Natural killer cell treated with Interleukin-12 subunit alpha and Interleukin-12 subunit beta and Interleukin-15 and Interleukin-18, amount 100 ng/mL, for 72 hours (primary cell): ENCODE measurements at places on chromosomes 4 and X.

GRCh38 chr4:22408474-22408873 lies 107.4 kb downstream of the ADGRA3 start:
- DNase-seq: no peak

DNA sequence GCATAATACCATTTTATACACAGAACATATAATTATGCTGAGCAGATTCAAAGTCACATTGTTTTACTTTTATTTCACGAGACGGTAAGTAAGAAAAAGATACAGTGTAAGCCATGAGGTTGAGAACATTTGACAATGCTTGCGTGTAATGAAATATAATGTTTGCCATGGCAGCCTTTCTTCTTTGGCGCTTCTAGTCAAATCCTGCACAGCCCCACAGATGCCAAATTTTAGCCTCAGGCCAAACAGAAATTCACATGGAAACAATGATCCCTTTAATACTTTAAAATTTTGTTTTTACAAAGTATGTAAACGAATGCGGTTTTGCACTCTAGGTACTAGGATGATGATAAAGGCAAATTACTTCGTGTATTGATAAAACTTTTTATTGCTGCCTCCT lies 502.7 kb upstream of the SMIM31 start:
- DNase-seq: no peak

DNA sequence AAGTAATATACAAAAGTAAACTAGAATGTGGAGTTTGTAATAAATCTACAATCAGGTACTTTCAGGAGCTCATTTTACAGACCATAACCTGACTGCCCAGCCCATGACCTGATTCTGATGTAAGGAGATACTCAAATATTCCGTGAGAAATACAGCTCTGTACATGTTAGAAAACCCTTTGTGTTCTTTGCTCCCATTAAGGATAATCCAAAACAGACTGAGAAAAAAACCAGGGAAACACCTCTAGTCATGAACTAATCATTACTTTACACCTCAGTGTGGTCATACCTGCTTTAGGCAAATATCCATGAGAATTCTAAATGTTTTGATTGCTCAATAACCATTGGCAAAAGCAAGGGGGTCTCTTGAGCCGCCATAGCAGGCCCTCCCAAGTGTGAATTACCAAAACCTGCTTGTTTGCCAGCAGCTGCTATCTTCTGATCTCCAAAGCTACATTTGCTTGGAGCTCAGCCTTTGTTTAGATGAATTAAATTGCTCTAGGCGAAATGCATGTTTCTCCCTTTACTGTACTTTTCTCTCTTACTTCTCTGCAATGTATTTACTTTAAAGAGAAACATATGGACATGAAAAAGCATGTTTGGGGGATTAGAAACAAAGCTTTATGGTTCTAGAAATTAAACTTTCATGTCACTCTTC lies 79.1 kb downstream of the ANKRD50 start:
- DNase-seq: no peak

GRCh38 chr4:86613734-86614133 lies 19.6 kb downstream of the PTPN13 start:
- DNase-seq: no peak

DNA sequence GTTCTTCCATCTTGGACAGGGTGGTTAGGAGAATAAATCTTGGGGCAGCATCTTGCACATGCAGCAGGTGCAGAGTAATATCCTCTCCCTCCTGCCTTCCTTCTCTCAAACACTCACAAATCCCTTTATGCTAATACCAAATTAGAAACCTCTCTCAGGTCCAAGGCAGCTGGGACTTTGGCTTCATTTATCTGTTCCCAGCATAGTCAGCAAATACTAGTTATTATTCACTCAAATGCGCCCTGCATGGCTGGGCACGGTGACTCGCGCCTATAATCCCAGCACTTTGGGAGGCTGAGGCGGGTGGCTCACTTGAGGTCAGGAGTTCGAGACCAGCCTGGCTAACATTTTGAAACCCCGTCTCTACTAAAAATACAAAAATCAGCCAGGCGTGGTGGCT lies 156.0 kb upstream of the GALNT7 start:
- no peak for DNase-seq

DNA sequence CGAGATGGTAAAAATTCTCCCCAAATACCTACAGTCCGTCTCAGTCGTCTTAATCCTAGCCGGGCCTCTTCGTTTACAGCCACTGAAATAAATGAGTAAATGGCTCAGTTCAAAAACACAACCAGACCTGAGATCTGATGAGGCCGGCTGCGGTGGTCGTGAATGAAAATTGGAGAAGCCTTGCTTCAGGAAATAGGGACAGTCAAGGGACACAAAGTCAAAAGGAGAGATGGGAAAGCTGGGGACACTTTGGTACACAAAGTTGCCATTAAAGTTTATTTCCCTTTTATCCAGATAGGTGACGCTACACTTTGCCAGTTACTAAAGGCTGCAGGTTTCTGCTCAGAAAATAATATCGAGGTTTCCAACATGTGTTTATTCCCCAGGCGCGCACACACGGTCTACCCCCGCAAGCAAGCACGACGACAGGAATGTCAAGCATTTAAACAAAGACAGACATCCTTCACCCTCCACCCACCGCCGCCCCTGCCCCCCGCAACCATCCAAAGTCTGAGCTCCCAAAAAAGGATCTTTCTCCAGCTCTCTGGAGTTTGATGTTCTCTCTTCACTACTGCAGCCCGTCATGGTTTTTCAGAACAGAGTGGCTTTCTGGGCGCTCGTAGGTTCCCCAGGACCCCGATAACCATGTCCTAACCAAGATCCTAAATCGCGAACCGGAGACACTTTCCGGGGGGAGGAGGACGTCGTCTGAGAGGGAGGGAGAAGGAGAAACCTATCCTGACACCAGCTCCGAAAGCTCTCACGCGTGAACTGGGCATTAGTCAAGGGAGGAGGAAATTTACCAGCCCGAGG lies 1.3 kb upstream of the PCDH7 start:
- DNase-seq: no peak

- DNase-seq: no peak
These were observed 23.4 kb downstream of the LANCL3 start for GRCh38 chrX:37594755-37595382.

DNA sequence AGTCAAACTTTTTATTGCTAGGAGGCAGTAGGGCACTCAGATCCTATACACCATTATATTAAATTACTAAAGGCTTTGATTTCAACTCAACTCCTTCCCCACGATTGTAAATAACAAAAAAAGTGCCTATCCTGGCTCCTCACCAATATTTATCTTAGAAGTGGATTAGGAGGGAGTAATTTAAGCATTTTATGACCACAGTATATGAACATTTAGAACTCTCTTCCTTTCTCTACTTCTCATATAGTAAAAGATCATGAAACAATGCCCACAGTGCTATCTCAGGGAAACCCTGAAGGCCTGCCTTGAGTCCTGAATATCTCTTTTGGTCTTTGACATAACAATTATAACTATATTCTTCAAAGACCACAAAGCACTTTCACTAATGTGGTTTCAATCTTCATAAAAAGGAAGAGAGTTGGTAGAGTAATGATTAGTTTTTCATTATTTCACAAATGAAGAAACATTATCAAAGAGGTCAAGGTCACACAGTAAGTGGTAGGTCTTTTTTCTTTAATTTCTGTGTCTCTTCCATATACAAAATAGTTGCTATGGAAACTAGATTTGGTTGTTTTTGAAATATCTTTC lies 29.1 kb upstream of the ADH1C start:
- no peak for DNase-seq

DNA sequence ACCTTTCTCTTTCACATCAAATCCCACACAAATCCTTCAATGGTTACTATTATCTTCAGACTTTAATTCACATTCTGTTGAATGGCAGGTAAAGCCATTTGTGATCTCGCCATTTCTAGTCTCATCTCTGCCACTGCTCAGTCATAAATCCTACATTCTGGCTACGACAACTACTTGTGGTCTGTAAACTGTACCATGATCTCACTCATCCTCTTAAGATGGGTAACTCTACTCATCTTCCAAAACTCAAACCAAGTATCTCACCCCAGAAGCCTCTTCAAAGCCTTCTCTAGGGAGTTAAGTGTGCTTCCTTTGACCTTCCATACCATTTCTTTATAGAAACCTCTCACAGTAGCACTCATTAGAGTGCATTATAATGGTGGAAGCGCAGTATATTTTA lies 101.8 kb downstream of the NEK1 start:
- DNase-seq: no peak

DNA sequence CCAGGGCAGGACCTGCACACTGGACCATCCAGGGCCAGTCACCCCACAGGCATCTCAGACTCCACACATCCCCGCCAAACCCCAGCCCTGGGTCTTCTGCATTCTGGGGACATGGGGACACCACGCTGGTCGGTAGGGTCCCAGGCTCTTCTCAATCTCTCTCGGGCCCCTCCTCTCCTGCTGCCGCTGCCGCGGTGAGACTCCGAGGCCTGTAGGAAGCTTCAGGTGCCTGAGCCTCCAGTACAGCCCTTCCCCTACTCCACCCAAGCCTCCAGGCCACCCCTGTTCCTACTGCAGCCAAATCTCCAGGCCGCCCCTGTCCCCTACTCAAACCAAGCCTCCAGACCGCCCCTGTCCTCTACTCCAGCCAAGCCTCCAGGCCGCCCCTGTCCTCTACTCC lies 5.5 kb upstream of the ASMT start:
- no peak for DNase-seq

DNA sequence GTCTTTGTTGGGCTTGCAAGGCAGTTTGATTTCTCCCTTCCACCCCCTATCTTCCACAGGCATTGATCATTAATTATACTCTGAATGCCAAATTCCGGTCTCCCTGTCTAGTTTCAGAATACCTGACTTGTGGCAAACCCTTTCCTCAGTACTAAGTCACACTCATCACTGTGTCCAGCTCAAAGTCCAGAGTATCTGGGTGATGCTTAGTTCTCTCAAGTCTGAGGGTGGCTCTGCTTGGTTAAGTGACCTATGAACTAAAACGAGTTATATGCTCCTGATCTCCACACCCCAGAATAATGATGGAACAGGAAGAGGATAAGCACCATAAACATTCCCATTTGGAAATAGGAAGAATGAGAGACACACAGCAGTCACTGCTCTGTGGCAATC lies 6.5 kb downstream of the SMIM9 start:
- DNase-seq: no peak

GRCh38 chrX:38860106-38861013 lies 59.1 kb downstream of the MID1IP1 start:
- no peak for DNase-seq

DNA sequence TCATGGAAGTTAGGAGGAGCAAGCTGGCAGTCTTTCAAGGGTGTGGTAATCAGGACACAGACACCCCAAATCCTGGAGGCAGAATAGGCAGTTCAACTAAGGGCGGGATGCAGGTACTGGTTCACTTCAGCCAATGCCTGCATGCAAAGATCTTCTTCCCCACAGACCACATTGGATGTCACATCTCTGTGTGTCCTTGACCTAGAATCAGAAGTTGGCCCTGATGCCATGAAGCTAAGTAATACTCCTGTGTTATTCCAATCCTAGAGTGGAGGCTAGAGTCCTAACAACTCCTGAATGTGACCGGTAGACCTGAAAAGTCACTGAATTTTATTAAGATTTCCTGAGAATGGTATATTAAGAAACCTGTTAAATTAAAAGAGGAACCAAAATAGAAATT lies 165.5 kb downstream of the DMD start:
- DNase-seq: no peak

- no peak for DNase-seq
These were observed 117.0 kb downstream of the PCDH7 start for GRCh38 chr4:30837131-30837539.

GRCh38 chrX:111006116-111006515 lies 89.9 kb upstream of the PAK3 start:
- DNase-seq: no peak

- no peak for DNase-seq
These were observed 663 bp upstream of the USP53 start for GRCh38 chr4:119211867-119212233.

- no peak for DNase-seq
These were observed 89.7 kb downstream of the ARHGAP10 start for GRCh38 chr4:147821555-147821954.

- no peak for DNase-seq
These were observed 55.8 kb downstream of the FGF16 start for GRCh38 chrX:77502951-77503525.

DNA sequence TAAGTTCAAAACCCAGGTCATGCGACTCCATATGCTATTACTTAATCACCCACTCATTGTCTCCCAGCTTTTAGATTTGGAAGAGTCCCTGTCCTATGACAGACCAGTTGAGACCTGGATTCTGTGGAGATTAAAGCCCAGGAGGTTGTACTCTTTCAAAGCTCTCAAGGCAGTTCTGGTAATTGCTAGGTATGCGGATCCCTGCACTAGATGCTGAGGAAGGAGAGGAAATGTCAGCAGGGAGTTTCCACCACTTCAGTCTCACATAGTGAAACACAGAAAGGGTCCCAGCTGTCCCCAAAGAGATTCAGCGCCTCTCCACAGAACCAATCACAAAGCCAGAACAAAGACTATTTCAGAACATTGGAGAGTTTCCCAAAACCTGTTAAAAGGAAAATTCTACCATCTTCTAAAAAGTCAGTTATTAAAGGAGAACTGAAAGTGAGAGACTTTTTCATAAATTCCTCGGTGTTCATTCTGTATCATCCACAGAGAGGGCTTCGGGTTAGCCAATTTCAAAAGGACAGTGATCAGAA lies 53.4 kb downstream of the IRF2 start:
- DNase-seq: no peak

DNA sequence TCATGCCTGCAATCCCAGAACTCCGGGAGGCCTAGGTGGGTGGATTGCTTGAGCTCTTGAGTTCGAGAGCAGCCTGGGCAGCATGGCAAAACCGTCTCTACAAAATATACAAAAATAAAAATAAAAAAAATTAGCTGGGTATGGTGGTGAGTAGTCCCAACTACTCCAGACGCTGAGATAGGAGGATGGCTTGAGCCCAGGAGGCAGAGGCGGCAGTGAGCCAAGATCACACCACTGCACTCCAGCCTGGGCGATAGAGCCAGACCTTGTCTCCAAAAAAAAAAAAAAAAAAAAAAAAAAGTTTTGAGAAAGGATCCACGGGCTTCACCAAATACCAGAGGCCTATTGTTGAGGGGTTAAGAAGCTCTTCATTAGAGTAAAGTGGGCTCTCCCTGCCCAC lies 8.0 kb downstream of the SUPT20HL2 start:
- DNase-seq: no peak

GRCh38 chr4:68271851-68272357 lies 26.4 kb upstream of the TMPRSS11B start:
- no peak for DNase-seq

DNA sequence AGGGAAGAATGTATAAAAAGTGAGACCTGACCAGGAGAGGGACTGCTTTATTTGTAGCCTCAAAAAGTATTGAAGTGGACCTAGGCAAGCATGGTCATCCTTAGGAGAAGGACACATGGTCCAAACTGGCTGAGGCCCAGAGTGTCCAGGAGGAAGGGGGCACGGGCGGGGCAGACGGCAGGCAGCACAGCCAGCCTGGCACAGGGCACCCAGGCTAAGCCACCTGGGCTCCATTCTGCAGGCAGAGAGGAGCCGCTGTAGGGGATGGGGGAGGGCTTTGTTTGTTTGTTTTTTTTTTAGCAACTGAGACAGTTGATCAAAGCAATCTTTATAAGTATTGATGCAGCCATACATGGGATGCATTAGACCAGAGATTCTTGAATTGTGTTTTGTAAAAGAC lies 188.6 kb downstream of the PRDM5 start:
- DNase-seq: no peak
